Inflammatory macrophage treated with lipopolysaccharide for 4 hours (primary cell): ENCODE measurements at places on chromosomes 11 and 22.

DNA sequence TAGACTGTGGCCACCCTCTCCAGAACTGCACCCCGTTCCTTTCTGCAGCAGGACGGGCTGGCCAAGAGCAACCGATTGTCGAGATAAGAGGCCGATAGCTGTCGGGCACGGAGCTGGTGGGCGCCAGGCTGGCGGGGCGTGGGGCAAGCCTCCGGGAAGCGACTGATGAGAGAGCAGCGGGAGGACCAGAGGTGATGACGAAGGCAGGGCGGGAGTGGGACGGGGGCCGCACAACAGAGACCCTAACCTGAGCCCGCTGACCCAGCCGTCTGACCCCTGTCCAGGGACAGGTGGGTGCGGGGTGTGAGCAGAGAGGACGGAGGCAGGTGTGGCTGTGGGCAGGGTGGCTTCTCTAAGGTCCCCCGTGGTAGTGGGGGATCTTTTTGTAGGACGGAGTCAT, 7.3 kb upstream of the BRSK2 start:
- no peak for DNase-seq

DNA sequence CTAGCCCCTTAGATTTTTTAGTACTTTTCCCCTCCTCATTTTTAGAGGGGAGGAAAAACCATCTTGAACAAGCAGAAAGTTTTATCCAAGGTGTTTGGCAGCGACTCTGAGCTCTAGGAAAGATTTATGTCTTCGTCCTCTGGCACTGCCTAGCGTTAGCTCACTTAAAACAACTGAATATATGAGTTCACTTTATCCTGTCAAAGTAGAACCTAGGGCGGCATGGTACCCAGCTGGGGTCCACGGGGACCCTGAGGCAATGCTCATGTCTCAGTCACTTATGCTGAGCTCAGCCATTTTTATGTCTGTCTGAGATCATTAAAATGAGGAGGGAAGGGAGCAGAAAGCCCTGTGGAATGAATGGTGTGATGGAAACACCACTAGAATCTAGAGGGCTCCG, 14.2 kb upstream of the VSIG10L2 start:
- no peak for DNase-seq

- no peak for DNase-seq
Observed at GRCh38 chr11:103779054-103779453, 257.4 kb upstream of the DDI1 start.

GRCh38 chr11:36532941-36533601, 23.0 kb upstream of the TRAF6 start:
- DNase-seq: peak; percentile 63

GRCh38 chr11:30855383-30856006, 269.3 kb upstream of the MPPED2 start:
- no peak for DNase-seq

DNA sequence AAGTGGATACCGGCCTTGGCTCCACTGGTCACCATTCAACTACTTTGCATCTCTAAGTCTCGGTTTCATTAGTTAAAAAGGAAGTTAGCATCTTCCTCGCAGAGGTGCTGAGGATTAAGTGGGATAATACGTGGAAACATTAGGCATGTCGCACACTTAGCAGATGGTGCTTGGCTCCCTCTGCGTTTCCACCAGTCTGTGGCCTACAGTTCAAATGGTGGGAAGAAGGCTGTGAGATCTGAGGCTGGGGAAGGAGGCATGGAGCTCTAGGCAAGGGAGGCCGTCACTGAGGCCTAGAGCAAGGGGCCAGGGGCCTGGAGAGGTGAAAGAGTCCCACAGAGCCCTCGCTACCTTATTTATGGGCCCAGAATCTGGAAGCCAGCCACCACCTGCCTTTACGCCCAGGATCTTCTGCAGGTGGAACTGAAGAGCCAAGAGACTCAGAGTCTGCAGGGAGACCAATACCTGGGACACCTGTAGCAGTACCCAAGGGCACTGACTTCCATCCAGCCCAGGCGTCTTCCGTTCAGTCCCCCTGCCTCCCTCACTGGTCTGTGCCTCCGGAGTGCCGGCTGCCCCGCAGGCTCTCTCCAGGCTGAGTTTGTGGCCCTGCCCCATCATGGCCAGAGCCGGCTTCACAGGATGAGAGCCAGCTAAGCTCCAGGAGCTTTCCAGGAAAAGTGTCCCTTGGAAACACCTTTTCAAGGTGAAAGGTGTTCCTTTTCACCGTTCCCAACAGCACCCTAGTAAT, 66.1 kb upstream of the A4GALT start:
- no peak for DNase-seq

GRCh38 chr11:126893796-126894195, 106.8 kb downstream of the KIRREL3 start:
- no peak for DNase-seq

DNA sequence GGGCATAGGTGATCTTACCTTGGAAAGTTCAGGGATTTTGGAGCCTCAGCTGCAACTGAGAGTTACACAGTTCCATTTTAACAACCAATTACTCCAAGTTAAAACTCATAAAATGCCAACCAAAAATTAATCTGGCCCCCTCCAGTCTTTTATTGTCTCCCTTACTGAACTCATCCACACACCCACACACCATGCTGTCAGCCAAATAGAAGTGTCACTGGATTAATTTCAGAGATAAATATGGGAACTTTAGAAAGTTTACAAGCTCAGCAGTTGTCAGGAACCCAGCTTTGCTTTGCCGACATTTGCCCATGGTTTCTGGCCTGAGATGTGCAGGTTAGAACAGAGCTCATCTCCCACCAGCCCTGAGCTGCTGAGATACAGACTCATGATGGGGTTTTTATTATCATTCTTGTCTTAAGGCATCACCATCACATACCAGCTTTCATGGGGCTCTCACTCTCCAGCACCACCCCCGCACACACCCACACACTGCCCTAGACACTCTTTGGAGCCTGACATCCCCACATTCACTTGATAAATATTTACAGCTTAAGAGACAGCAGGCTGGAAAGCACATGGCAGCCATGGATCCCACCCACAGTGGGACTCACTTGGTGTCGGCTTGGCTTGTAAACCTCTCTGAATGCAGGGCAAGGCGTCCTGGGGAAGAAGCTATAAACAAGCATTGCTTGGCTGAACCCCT, 23.7 kb upstream of the CTR9 start:
- peak; percentile 31 for DNase-seq

DNA sequence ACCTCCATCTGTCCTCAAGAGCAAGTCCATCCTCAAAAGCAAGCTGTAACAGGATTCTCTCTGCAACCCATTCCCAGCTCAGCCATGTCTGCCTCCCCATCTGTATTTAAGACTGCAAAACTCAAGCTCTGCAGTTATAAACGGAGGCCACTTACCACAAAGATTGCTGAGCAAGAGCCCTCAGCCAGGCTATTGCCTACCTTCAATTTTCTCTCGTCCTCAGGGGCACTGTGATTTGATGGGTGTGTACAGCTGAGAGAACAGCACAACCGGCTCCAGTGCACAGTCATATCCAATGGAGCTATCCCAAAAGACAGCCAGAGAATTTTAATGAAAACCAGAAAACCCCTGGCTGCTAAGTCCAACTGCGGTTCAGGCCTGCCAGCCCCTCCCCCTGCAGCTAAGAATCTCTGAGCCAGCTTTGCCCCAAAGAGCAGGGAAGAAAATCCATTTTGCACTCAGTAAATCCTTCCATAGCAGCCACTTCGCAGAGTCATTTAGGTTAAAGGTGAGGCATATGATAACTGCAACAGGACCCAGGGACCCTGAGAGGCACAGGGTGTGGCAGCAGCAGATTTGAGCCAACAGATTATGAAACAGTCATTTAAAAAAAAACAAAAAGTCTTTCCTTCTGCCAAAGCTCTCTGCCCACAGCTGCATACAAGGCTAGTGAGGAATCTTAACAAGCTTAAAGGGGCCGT, 37.6 kb downstream of the RAB30 start:
- DNase-seq: no peak

DNA sequence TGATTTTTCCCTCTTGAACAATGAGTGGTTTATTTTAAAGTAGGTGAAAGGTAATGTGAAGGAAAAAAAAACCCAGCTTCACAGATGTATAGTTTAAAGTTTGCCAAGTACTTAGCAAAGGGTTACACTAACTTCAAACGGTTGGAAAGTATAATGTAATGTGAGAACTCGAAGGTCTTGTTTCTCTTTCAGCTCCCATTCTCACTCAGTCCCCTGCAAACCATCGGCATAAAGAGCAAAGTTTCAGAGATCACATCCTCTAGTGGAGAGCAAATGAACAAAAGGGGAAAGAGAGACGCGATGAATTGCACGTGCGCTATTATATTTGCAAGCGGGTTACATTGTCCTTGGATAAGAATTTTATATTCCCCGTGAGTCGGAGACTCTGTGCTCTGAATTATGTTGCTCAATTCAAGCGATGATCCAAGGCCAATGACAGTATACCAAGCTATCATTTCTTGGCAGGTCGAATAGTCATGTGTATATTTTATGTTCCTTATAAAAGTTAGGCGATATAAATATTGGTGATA, 37.6 kb upstream of the BIRC3 start:
- DNase-seq: peak; percentile 25

- DNase-seq: peak; percentile 15
Observed at GRCh38 chr22:34414467-34415440, 494.5 kb upstream of the LARGE1 start.

GRCh38 chr22:22756109-22756508, 111.7 kb downstream of the GGTLC2 start:
- DNase-seq: no peak

DNA sequence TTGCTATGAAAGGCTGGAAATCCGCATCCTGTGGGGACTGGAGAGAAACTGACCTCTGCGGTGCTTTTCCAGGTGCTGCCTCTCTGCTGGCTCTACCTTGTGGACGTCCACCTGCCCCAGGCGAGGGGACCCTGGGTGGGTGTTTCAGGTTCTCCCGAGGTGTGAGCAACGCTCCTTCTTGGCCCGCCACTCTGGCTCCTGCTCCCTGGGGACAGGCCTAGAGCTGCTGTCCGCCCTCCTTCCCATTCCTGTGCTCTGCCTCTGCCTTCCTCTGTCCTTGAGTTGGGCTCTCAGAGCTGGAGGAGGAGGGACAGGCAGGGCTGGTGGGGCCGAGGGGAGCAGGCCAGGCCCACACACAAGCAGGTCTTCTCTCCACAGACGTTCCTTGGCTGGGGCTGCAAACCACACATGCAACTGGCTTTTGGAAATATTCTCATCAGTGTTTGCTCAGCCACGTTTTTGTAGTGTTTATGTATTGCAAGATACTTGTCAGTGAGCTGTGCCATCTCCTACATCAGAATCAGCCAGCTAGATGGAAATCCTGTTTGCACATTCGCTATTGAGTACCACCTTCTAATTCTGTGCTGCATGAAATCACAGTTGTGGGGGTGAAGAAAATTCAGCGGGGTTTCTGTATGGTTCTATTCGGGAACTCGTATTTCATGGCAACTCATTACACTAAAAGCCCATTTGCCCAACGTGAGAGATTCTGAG, 1115.0 kb downstream of the BRD1 start:
- DNase-seq: no peak

DNA sequence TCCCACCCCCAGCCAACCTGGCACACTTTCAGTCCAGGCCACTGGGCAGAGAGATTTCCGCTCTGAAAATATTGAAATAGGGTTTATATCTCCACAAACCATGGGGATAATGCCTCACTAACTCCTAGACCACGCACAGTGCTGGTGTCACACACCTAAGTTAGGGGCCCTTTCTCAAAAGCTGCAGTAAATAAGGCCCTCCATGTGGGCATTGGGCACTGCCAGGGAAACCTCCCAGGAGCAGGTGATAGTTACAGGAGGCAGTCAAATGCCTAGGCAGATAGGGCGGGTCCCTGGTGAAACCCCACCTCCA, 3.1 kb upstream of the IL10RA start:
- no peak for DNase-seq

DNA sequence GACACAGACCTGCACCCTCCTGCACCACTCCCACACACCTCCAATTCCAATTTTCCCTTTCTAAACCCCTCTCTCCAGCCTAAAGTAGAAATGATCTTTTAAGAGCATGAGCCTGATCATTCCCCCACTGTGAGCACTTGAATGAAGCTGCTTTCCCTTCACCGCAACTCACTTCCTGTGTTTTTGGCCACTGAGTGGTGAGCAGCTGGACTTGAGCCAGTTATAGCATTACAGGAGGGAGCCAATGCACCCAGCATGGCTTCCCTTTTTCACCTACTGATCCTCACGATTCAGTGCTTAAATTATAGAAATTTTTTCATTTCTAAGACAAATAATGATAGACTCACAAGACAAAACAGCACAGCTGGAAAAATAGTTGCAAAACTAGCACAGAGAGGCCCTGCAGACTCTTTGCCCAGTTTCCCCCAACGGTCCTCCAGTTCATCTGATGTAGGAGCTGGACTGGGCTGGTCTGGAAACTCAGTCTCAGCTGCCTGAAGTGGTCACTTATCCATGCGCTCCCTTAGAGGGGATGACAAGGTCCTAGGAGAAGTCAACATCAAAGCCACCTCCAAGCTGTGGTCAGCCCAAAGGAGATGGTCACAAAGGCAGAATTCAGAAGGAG, 9.7 kb upstream of the APOL4 start:
- peak; percentile 57 for DNase-seq

DNA sequence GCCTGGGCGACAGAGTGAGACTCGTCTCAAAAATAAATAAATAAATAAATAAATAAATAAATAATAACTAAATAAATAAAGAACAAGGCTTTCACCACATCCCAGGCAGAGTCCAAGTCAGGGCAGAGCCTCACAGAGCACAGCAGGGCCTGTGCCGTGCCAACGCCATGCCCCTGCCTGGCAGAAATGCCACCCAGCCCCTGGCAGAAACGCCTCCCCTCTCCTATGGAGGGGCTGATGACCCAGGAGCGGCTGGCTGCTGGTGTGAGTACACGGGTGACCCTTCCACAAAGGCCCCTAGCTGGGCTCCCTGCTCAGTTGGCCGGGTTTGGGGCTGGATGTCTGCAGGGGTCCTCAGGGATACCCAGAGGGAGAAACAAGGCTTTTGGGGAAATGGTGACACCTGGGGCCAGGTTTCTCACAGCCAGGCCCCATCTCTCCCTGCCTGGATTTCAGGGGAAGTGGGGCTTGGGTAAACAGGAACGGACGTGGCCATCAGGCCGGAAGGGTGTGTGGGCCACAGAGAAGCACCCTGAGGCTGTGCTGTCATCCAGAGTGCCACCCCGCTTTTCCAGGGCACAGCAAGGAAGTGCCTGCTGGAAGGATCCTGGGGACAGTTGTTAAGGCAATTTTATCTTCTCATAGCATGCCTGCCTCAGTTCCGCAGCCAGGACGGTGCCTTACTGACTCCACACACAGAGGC, 5.1 kb downstream of the BID start:
- DNase-seq: peak; percentile 70

- DNase-seq: no peak
Observed at GRCh38 chr22:36363349-36363981, 24.3 kb downstream of the MYH9 start.

GRCh38 chr22:46006379-46007002, 29.5 kb upstream of the WNT7B start:
- peak; percentile 85 for DNase-seq
